Activated CD4-positive, alpha-beta T cell treated with anti-CD3 and anti-CD28 coated beads, Interleukin-2, amount 10 ng/mL, durations not matched to agents 24 days and 14 days (primary cell): ENCODE measurements at places on chromosomes 6 and 20. TPM values are rescaled to one million over a fixed set of nuclear protein-coding genes. Genes with fewer than 3 reads are reported as not detected.

DNA sequence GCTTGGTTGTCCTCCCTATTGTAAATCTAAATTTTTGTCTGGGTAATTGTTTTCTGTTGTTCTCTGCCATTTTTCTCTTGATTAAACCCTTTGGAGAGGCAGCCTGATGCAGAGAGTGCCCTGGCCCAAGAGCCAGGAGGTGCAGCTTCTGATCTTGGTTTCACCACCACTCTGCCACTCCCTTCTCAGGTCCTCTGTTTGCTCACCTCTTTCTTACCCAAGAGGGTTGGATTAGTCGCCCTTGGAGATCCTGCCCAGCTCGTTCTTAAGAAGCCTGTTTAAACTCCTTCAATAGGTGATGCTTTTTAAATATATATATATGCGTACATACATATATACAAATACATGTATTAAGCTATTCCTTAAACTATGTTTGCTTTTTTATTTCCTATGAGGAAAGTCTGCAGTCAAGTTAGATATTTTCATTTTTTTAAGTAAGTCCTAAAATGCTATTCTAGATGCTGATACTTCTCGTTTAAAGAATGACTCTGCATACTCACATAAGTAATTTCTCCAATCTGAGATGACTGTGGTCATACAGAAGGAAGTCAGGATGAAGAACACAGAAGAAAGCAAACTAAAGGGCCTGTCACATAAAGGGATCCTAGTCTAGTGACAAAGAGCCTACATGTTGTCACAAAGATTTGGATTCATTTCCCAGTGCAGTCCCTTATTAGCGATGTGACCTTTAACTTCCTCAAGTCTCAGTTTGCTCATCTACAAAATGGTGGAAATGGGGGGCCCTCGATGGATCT is 19.9 kb downstream of the TPD52L1 start:
- peaks cover 8% of the 10 kb centered on the region for H3K27me3 ChIP-seq
- no peaks in the 10 kb centered on the region for H3K4me1 ChIP-seq
- no peak overlapping the region for H3K4me3 ChIP-seq
- no peaks in the 10 kb centered on the region for H3K36me3 ChIP-seq

- H3K36me3 ChIP-seq, result no peaks in the 10 kb centered on the region
- no peak for DNase-seq
- no peak overlapping the region for H3K27ac ChIP-seq
These were observed 145.0 kb downstream of the RNF144B start for GRCh38 chr6:18532139-18532538.

GRCh38 chr20:18754653-18755045 is 58.9 kb upstream of the SCP2D1 start:
- H3K36me3 ChIP-seq, result no peaks in the 10 kb centered on the region
- peaks cover 2% of the 10 kb centered on the region for H3K4me1 ChIP-seq
- no peaks in the 10 kb centered on the region for H3K27me3 ChIP-seq
- H3K27ac ChIP-seq, result no peak overlapping the region
- H3K4me3 ChIP-seq, result no peak overlapping the region

GGT7 gene
- total RNA-seq, result 12.8 and 14.8 TPM in 2 replicates

DNA sequence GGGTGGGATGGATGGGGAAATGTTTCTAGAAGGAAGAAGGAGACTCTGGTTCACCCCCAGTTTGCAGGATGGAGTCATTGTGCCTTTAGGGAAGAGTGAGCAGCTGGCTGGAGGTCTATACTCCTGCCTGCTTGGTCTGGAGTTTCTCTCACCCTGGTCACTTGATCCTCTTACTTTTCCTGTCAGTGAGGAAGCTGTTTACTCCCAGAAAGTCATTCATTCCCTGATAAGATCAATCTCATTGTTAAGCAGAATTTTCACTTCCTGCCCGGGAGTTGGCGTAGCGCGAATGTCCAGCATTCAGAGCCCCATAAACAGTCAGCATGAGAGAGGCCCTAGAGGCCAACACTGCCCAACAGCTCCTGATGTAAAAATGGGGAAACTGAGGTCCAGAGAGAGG is 70.4 kb upstream of the SIRPA start:
- H3K36me3 ChIP-seq, result no peaks in the 10 kb centered on the region
- H3K4me3 ChIP-seq, result no peak overlapping the region
- no peak for DNase-seq
- H3K4me1 ChIP-seq, result no peaks in the 10 kb centered on the region
- H3K27ac ChIP-seq, result no peak overlapping the region
- H3K27me3 ChIP-seq, result peaks cover 3% of the 10 kb centered on the region

- no peak overlapping the region for H3K4me3 ChIP-seq
- no peaks in the 10 kb centered on the region for H3K27me3 ChIP-seq
- DNase-seq, result peak; percentile 34
- H3K27ac ChIP-seq, result no peak overlapping the region
- no peaks in the 10 kb centered on the region for H3K4me1 ChIP-seq
- H3K36me3 ChIP-seq, result no peaks in the 10 kb centered on the region
These were observed 76.6 kb downstream of the DZANK1 start for GRCh38 chr20:18390201-18390600.

DNA sequence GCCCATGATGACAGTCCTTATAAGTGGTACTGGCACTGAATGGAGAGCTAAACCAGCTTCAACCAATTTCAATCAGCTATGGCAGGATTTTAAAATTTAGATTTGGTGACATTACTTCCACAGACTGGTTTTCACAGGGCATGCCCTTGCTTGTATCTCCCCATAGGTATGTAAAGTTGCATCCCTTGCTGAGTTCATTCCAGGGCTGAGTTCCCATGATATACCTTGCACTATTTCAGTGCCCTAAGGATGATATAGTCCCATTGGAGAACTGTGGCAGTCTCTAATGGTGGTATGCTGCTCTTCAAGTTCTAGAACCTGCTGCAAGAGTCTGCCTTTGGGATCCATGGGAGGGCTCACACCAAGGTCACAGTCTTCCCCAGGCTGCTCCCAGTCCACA is 232.7 kb upstream of the MOCS1 start:
- H3K4me1 ChIP-seq, result no peaks in the 10 kb centered on the region
- no peaks in the 10 kb centered on the region for H3K36me3 ChIP-seq
- no peaks in the 10 kb centered on the region for H3K27me3 ChIP-seq

DNA sequence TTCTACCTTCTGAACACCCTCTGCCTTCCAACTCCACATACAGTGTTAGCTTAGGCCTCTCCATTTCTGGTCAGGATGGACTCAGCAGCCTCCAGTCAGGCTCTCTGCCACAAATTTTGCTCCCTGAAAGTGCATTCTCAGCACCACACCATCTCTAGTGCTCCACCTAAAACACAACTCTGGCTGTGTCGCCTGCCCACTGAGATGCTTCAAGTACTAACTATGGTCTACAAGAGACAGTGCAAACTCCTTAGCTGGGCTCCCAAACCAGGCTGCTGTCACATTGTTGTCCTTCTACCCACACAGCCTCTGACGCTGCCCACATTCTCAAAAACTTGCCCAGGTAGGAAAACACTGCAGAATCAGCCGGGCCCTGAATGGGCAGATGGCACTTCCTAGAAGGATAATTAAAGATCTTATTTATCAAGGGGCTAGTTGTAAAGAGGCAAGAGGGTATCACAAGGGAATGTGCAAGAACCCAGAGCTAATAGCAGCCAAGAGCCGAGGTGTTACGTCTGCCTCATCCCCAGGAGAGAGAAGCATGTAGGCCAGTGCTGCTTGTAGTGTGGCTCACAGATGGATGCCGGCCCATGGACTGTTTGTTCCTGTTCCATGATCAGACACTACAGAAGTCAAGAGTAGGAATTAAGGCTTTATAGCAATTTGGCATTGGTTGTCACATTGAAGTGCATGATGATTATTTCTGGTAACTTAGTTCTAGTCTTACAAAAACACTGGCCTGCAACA is 189.7 kb downstream of the LRFN2 start:
- no peak overlapping the region for H3K27ac ChIP-seq
- H3K36me3 ChIP-seq, result peaks cover 2% of the 10 kb centered on the region
- DNase-seq, result no peak
- H3K4me1 ChIP-seq, result peaks cover 35% of the 10 kb centered on the region
- no peak overlapping the region for H3K4me3 ChIP-seq

GRCh38 chr6:41770381-41771057 is 9.2 kb downstream of the FRS3 start:
- H3K4me1 ChIP-seq, result peaks cover 10% of the 10 kb centered on the region
- no peak overlapping the region for H3K4me3 ChIP-seq
- H3K27me3 ChIP-seq, result no peaks in the 10 kb centered on the region
- peaks cover 12% of the 10 kb centered on the region for H3K36me3 ChIP-seq

FHL5 gene
- not detected in 2 replicates for total RNA-seq

SNX21 gene
- 0.47 and 0.89 TPM in 2 replicates for total RNA-seq

DNA sequence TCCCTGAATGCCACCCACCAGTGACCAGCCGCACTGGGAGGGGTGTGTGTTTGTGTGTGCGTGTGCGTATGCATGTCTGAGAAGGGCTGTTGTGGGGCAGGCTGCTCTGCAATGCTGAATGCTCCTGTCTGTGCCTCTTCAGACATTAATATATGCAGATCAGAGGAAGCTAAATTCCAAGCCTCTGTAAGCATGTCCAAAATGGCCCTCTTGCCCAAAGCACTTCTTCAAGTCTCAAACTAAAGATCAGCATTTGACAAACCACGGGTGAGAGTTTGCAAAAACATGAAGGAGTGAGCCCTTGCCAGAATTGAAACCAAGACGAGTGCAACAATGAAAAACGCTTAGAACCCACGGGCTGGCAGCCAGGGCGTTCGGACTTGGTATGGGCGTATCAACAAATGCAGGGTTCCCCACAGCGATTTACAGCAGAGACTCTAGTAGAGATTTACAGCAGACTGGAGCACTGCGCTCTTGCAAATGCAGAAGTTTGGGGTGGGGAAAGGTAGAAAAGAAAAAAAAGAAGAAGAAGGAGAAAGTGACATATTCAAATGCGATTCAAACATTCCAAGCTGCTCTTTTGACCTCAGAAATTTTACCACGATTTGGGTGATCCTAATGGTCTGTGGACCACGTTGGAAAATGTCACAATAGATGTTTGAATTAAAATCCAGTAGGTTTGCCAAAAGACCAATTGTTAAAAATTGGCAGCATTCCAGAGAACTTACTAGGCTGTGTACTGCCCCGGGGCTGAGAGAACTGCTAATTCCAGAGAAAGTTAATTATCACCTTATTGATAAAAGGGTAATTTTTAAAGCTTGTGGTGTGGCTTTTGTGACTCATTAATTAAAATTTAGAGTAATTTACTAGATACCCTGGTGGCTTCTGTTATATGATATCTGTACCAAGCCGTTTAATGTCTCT is 3.5 kb downstream of the SCML4 start:
- H3K4me3 ChIP-seq, result peak overlapping the region; percentile 80
- H3K27ac ChIP-seq, result peak overlapping the region; percentile 95
- peak; percentile 86 for DNase-seq
- H3K27me3 ChIP-seq, result no peaks in the 10 kb centered on the region
- peaks cover 82% of the 10 kb centered on the region for H3K4me1 ChIP-seq

- H3K4me1 ChIP-seq, result peaks cover 30% of the 10 kb centered on the region
- H3K4me3 ChIP-seq, result no peak overlapping the region
- no peaks in the 10 kb centered on the region for H3K27me3 ChIP-seq
These were observed 51.2 kb downstream of the VAPB start for GRCh38 chr20:58440021-58440767.

ARMC12 gene
- total RNA-seq, result 0.58 and 0.64 TPM in 2 replicates

GRCh38 chr6:158047563-158048323 is 66.1 kb downstream of the SYNJ2 start:
- peak overlapping the region; percentile 64 for H3K27ac ChIP-seq
- H3K4me1 ChIP-seq, result peaks cover 34% of the 10 kb centered on the region
- H3K36me3 ChIP-seq, result peaks cover 38% of the 10 kb centered on the region
- H3K27me3 ChIP-seq, result no peaks in the 10 kb centered on the region
- DNase-seq, result no peak
- peak overlapping the region; percentile 55 for H3K4me3 ChIP-seq

GRCh38 chr6:42460883-42461282 is 9.2 kb upstream of the TRERF1 start:
- no peak overlapping the region for H3K27ac ChIP-seq
- H3K27me3 ChIP-seq, result peaks cover 8% of the 10 kb centered on the region
- DNase-seq, result no peak
- no peaks in the 10 kb centered on the region for H3K36me3 ChIP-seq
- no peaks in the 10 kb centered on the region for H3K4me1 ChIP-seq
- H3K4me3 ChIP-seq, result no peak overlapping the region

- H3K27me3 ChIP-seq, result no peaks in the 10 kb centered on the region
- H3K36me3 ChIP-seq, result no peaks in the 10 kb centered on the region
- H3K4me3 ChIP-seq, result no peak overlapping the region
- no peaks in the 10 kb centered on the region for H3K4me1 ChIP-seq
- no peak overlapping the region for H3K27ac ChIP-seq
These were observed 227.2 kb upstream of the ASCC3 start for GRCh38 chr6:101108286-101108685.

- peak overlapping the region; percentile 95 for H3K27ac ChIP-seq
- peaks cover 42% of the 10 kb centered on the region for H3K4me1 ChIP-seq
- peaks cover 11% of the 10 kb centered on the region for H3K36me3 ChIP-seq
- H3K4me3 ChIP-seq, result peak overlapping the region; percentile 24
- no peaks in the 10 kb centered on the region for H3K27me3 ChIP-seq
These were observed 534.7 kb upstream of the JARID2 start for GRCh38 chr6:14711056-14711703.

RBCK1 gene
- 128 and 135 TPM in 2 replicates for total RNA-seq

DNA sequence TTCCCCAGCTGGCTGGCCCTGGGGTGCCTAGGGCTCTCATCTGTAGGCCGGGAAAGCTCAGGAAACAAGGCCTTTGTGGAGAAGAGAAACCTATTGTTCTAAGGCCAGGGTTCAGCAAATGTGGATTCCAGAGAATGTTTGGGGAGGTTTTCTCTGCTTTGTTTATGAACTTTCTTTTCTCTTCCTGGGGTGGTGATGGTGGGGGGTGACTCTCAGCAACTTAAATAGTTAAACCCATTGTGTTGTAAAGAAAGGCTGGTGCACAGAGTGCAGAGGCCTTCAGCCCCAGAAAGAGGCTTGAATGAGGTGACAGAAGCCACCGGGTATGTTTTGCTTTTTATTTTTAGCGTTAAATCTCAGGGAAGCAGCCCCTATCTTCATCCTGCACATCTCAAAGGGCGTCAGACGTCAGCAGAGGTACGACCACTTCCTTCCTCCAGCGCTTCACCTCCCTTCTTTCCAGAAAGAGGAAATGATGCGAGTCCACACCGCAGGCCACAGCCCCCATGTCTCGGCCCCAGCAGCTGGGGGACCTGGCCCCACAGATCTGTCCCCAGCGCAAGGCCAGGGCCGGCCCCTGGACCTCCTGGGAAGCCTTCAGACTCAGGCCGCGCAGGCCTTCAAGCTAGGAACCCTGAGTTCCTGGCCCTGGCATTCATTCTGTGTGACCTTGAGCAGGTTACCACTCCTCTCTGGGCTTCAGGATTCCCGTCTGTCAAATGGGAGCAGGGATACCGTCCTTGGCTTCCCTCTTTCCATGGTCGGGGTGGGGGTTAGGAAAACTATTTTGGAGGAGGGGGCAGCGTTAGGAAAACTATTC is 605 bp upstream of the PPP1R16B start:
- peaks cover 45% of the 10 kb centered on the region for H3K4me1 ChIP-seq
- H3K36me3 ChIP-seq, result peaks cover 28% of the 10 kb centered on the region
- no peaks in the 10 kb centered on the region for H3K27me3 ChIP-seq
- DNase-seq, result peak; percentile 95

ESR1 gene
- total RNA-seq, result 0.35 and 0.38 TPM in 2 replicates

- peak overlapping the region; percentile 67 for H3K4me3 ChIP-seq
- no peaks in the 10 kb centered on the region for H3K36me3 ChIP-seq
- DNase-seq, result peak; percentile 60
- peak overlapping the region; percentile 77 for H3K27ac ChIP-seq
- H3K4me1 ChIP-seq, result peaks cover 28% of the 10 kb centered on the region
- H3K27me3 ChIP-seq, result peaks cover 5% of the 10 kb centered on the region
These were observed 13.2 kb upstream of the HMGA1 start for GRCh38 chr6:34223381-34223955.

MTFR2 gene
- total RNA-seq, result 24.4 and 24.6 TPM in 2 replicates

- no peak overlapping the region for H3K27ac ChIP-seq
- H3K27me3 ChIP-seq, result no peaks in the 10 kb centered on the region
- H3K4me3 ChIP-seq, result no peak overlapping the region
- H3K4me1 ChIP-seq, result peaks cover 54% of the 10 kb centered on the region
These were observed 4.7 kb downstream of the UBE2J1 start for GRCh38 chr6:89347825-89348224.
